ENCODE measurements at places on chromosomes 7 and 10.

- DNase-seq: no peak
These were observed 73.3 kb upstream of the RHEB start for GRCh38 chr7:151592868-151593486.

DNA sequence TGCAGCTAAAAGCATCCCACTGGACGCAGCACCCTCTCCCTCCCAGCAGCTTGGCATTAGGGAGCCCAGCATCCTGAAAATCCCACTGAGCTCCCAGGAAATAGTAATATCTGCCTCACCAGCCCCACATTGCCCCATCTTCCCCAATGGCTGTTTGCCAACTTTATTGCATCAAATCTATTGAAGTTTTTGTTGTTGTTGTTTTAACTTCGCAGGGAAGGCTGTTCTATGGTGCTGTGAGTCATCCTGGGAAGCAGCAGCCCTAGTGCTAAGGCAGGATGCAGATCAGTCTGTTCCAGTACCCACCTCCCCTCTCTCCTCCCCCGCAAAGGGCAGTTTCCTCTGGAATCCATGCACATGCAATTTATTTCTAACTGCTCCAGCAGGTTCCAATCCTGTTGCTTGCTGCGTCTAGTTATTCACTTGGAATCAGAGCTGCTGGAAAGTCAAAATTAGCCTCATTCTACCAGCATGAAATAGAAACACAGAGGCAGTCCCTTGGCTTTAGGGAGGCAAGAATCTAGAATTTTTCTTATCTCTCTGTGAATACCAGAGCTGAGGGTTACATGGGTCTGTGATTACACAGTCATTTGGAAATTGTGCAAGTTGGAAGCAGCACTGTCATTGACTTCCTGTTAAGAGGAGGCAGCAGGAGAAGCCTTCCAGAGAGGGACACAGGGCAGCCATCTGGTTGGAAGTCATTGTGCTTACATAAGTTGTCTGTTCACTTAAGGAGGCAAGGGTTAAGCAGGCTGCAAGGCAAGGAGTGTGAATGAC, 115.9 kb upstream of the CACUL1 start:
- DNase-seq: no peak

DNA sequence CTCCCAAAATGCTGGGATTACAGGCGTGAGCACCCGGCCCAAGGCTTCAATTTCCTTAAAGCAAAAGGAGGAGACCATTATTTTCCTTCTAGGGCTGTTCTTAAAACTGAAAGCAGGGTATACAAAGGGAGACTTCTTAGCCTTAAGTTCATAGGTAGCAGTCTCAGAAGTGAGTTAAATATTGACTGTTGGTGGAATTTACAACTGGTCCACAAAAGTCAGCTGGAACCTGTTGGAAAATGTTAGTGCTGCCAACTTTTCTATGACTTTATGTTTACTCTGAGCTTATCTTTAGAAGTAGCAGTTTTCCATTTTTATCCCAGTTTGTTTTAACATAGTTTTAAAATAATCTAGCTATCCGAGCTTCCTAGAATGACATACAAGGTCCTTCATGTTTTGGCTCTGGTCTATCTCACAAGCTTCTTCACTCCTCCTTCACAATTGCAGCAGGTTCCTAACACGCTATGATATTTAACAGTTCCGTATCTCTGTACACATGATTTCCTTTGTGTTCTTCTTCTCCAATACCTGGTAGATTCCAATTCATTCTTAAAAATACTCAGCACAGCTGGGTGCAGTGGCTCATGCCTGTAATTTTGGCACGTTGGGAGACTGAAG, 3.3 kb downstream of the SLC26A3 start:
- no peak for DNase-seq

DNA sequence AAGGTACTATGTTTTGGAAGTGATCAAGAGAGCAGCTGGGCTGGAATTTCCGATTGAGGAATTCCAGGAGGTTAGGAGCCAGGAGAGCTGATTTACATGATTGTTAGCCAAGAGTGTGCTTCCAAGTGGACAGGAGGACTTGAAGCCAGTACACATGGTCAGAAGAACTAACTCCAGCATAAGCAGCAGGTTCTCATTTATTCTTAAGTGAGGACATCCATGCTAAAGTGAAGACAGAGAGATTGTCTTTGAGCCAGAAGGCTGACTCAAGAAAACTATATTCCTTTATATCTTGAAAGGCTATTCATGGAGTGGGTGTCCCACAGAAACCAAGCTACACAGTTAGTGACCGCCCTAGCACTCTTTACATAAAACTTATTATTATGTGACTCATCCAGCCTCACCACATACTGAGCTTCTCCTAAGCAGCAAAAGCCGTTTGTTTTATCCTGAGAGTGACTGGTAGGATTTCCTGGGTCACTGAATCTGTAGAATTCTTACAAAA, 56.7 kb upstream of the SEMA3A start:
- DNase-seq: no peak

DNA sequence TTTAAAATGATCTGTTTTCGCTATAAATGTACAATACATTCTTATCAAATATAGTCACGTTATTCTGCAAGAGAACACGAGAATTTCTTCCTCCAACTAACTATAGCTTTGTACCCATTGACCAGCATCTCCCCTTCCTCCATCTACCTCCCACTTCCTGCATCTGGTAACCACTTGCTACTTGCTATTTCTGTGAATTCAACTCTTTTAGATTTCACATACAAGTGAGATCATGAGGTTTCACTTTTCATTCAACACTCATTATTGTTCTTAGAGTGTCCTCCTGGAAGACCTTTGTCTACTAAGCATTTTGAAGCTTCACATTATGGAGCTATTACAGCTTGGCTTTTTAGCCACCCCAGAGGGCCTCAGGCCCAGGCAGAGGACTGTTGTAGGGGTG, 741.3 kb upstream of the FZD8 start:
- no peak for DNase-seq

- no peak for DNase-seq
These were observed 17.0 kb downstream of the TMEM130 start for GRCh38 chr7:98852826-98853225.

DNA sequence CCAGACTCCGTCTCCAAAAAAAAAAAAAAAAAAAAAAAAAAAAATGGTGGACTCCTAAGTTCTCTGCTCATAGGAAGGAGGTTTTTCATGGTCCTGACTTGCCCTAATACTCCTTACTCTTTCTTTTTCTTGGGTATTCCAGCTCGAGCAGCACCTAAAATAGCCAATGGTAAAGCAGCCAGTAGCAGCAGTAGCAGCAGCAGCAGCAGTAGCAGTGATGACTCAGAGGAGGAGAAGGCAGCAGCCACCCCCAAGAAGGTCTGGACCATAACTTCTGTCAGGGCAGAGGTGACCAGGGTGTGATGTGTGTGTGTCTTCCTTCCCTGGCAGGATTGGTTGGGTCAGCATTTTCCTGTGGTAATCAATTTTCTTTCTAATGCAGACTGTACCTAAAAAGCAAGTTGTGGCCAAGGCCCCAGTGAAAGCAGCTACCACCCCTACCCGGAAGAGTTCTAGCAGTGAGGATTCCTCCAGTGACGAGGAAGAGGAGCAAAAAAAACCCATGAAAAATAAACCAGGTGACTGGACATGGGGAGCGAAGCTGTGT, 6.9 kb downstream of the NOLC1 start:
- DNase-seq: no peak

Data from cardiac septum (tissue), 1 donor.